Right ventricle myocardium superior (tissue), 1 donor: ENCODE measurements at places on chromosomes 11 and 22.

DNA sequence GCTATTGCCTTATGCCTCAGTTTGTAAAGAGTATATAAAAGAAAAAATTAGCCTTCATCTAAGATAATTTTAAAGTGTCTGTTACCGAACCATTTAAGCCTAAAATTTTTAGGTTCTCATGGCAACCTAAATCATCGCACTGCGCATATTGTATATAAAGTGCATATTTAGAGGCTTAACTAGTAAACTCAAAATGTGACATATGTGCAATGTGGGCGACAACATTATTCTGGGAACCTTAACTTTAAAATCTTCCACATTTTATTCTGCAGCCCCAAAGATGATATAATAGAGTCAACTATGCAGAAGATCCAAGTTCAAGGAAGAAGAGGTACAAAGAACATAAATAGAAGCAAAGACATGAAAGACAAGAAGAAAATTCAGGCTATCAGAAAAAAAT, 23.0 kb downstream of the CELF1 start:
- DNase-seq = no peak

- no peak for DNase-seq
These were observed 10.4 kb upstream of the SLC39A13 start for GRCh38 chr11:47398011-47398410.

GRCh38 chr11:2390091-2390724, 10.3 kb upstream of the TSSC4 start:
- no peak for DNase-seq

DNA sequence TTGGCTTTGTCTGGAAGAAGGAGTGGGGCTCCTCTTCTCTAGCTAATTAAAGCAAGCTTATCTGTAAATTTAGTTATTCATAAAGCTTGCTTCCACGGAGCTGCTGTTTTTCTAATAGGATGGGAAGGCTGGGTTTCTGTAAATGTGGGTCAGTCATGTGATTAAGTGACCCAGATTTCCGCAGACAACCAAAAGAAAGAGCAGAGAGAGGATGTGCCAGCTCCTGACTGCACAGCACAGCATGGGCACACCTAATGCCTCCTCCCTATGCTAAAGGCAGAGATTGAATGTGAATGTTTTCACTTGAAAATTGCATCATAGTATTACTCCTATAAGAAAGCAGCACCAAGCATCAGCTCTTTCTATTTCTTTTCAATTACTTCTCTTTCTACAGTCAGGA, 160.2 kb downstream of the FAT3 start:
- DNase-seq = no peak

DNA sequence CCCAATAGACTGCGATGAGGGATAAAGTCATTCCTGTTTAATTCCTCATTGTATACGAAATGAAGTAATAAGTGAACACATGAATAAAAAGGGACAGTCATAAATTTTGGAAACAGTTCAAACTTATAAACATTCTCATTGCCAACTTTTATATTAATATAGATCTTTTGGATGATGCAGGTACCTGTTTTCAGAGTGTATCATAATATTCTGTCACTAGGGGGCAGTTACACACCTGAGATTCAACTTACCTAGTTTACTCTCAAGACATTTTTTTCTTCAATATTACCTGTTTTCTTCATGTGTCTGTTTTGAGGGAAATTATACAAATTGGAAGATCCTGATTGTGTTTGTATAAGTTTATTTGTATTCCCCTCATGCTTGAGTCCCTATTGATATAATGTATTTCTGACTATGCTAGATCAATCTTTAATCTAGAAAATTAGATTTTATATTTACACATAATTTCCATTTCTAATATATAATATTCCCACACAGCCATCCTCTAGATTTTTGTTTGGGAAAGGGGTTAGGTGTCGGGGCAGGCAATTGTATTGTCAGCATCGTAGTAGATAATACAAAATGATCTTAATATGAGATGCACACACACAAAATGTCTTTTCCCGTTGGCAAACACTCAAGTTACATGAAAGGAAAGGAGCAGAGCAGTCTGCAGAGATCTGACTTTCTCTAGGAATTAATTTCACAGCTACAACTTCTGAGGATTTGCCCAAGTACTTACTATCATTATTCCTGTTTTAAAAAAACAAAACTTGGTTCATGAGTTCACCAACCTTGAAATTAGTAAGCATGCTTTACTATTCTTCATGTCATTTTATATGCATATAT, 18.4 kb downstream of the FDX1 start:
- no peak for DNase-seq

DNA sequence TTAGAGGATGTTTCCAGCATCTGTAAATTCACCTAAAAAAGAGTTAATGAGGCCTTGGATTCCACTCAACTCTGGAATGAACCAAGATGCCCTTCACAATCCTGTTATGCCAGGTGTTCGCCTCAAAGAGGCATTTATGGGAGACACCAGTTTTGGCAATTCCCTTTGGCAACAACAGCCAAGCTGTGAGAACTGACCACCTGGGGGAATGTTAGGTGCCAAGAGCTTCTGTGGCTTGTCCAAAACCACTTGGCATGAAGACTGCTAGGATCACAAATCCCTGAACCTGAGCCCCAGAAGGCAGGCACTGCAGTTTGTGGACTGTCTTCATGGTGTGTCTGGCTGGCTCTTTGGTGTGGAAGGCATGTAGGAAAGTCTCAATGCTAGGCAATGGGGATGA, 164.4 kb upstream of the BDNF start:
- no peak for DNase-seq
